Transverse colon (tissue), 4 donors: ENCODE measurements at places on chromosomes 6 and 20. TPM values are rescaled to one million over a fixed set of nuclear protein-coding genes. Genes with fewer than 3 reads are reported as not detected.

DNA sequence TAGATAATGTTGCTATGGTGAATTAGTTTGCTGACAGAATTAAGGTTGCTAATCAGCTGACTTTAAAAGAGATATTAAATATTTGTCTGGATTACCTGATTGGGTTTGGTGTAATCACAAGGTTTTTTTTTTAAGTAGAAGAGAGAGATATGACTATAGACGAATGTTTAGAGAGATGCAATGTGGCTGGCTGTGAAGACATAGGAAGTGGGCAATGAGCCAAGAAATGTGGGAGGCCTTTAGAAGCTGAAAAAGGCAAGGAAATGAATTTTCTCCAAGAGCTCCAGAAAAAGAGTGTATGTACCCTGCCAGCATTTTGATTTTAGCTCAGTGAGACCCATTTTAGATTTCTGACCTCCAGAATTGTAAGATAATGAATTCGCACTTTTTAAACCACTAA lies 598.3 kb downstream of the PKHD1 start:
- H3K36me3 ChIP-seq, result no peaks in the 10 kb centered on the region
- H3K4me1 ChIP-seq, result no peaks in the 10 kb centered on the region
- H3K27ac ChIP-seq, result no peak overlapping the region

- H3K27ac ChIP-seq, result no peak overlapping the region
- no peak overlapping the region for H3K4me3 ChIP-seq
Observed at GRCh38 chr6:94478133-94479005, 1059.0 kb upstream of the EPHA7 start.

- no peaks in the 10 kb centered on the region for H3K27me3 ChIP-seq
- H3K4me3 ChIP-seq, result no peak overlapping the region
- no peaks in the 10 kb centered on the region for H3K36me3 ChIP-seq
- H3K27ac ChIP-seq, result no peak overlapping the region
- peak; percentile 10 for DNase-seq
Observed at GRCh38 chr6:85126485-85127167, 323.3 kb upstream of the NT5E start.

GRCh38 chr20:1224205-1224890 lies 1.5 kb upstream of the RAD21L1 start:
- peaks cover 34% of the 10 kb centered on the region for H3K27me3 ChIP-seq
- H3K36me3 ChIP-seq, result no peaks in the 10 kb centered on the region
- peaks cover 15% of the 10 kb centered on the region for H3K4me1 ChIP-seq
- no peak overlapping the region for H3K4me3 ChIP-seq

DNA sequence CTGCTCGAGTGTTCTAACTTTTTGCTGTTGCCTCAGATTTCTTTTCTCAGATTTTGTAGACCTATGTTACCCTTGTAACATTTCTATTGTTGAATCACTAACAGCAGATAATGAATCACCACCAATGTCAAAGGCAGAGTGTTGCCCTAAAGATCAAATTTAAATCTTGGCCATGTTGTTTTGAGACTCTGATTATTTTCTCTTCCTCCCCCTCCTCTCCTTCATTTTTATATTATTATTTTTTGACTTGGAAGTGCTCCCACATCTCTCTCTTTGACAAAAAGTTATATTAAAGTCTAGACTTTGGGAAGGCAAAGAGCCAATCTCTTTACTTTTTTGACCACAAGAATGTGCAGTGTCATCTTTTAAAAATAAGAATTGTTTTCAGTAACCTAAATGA lies 422.7 kb downstream of the NKAIN2 start:
- no peak overlapping the region for H3K4me3 ChIP-seq
- DNase-seq, result no peak
- no peaks in the 10 kb centered on the region for H3K4me1 ChIP-seq
- no peaks in the 10 kb centered on the region for H3K27me3 ChIP-seq
- H3K27ac ChIP-seq, result no peak overlapping the region
- no peaks in the 10 kb centered on the region for H3K36me3 ChIP-seq

DNA sequence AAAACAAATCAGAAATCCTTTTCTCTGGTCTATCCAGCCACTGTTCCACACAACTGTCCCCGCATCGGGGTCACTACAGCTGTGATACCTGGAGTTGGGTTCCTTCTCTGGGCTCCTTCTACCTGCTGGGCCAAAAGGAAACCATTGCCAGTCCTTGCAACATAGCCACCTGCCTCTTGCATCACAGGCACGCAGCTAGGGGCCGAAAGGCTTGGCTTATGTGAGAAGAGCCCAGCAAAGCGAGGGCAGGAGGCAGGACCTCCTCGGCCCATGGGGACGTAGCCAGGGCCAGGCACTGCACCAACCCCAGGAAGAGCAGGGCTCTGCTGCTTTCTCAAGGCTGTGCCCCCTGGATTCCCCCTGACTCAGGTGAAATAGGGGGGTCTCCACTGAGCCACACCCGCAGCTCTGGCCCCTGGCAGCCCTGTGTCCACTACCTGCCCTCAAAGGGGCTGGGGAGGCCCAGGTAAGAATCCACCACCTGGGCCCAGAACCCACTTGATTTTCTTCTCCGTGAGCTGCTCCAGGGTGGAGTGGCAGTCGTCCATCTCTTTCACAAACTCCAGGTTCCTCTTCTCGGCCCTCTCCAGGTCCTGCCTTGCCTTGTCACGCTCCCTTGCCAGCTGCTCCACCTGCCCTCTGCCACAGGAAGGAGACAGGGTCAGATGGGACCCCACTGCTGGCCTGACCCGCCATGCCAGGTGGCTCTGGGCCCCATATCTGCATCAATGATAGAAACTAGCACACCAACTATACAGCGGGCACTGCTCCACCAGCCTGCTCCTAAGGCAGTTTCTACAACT lies 88.9 kb downstream of the GINS1 start:
- no peak for DNase-seq
- no peaks in the 10 kb centered on the region for H3K36me3 ChIP-seq
- no peak overlapping the region for H3K4me3 ChIP-seq
- H3K27ac ChIP-seq, result no peak overlapping the region
- no peaks in the 10 kb centered on the region for H3K4me1 ChIP-seq

DNA sequence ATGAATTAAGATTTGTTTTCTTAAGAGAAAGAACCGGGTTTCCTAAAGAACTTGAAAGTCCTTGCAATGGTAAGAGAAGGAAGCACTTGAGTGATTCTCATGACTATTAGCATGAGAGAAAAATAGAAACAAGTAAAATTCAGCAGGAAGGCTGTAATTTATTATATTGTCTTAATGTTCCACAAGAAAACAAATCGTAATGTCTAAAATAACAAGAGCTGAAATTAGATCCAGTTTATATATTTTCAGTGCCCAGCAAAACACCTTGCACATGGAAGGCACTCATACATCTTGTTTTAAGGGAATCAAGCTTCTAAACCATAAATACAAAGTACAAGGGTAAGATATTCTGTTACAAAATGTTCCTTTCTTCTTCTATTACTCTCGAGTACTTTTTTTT lies 229.4 kb upstream of the PLN start:
- no peak for DNase-seq
- no peak overlapping the region for H3K4me3 ChIP-seq
- peak overlapping the region; percentile 34 for H3K27ac ChIP-seq
- H3K4me1 ChIP-seq, result no peaks in the 10 kb centered on the region
- no peaks in the 10 kb centered on the region for H3K27me3 ChIP-seq

DNA sequence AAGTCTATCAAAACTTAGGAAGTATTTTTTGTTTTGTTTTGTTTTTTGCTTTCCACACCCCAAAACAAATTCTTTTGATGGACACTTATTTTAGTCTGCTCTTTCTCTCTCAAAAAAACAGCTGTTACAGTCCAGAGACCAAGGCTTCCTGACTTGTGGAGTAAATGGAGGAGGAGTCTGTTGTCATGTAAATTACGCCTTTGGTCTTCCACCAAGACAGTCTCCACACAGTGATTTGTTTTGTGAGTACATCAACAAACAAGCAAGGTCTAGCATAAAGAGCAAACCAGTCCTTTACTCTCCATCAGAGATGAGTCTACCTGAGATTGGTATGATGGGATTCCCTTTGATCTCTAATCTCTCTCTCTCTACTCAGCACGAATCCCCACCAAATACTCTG lies 588.0 kb upstream of the ARID1B start:
- no peak overlapping the region for H3K4me3 ChIP-seq
- no peaks in the 10 kb centered on the region for H3K4me1 ChIP-seq
- no peaks in the 10 kb centered on the region for H3K36me3 ChIP-seq
- H3K27ac ChIP-seq, result no peak overlapping the region
- no peaks in the 10 kb centered on the region for H3K27me3 ChIP-seq
- no peak for DNase-seq

GRCh38 chr6:150622941-150623874 lies 23.5 kb downstream of the PLEKHG1 start:
- H3K4me1 ChIP-seq, result peaks cover 40% of the 10 kb centered on the region
- H3K27ac ChIP-seq, result peak overlapping the region; percentile 32
- no peak for DNase-seq
- no peaks in the 10 kb centered on the region for H3K27me3 ChIP-seq
- H3K36me3 ChIP-seq, result no peaks in the 10 kb centered on the region

- no peaks in the 10 kb centered on the region for H3K27me3 ChIP-seq
- H3K4me1 ChIP-seq, result no peaks in the 10 kb centered on the region
- DNase-seq, result no peak
- no peaks in the 10 kb centered on the region for H3K36me3 ChIP-seq
Observed at GRCh38 chr6:159067334-159067733, 22.5 kb upstream of the TAGAP start.

- H3K27me3 ChIP-seq, result no peaks in the 10 kb centered on the region
- no peak overlapping the region for H3K27ac ChIP-seq
- no peaks in the 10 kb centered on the region for H3K36me3 ChIP-seq
- no peak overlapping the region for H3K4me3 ChIP-seq
- DNase-seq, result no peak
Observed at GRCh38 chr6:167020206-167020605, 21.0 kb downstream of the CEP43 start.

Gene LAMA2
- total RNA-seq, result 43.0 TPM

Gene CYP21A2
- total RNA-seq, result 0.40 TPM

Gene SNAI1
- 0.32 TPM for total RNA-seq
